Colonic mucosa (tissue), 4 donors: ENCODE measurements at places on chromosomes 1 and 21.

GRCh38 chr1:155120253-155120652 lies 7.4 kb upstream of the EFNA1 start:
- DNase-seq: no peak

DNA sequence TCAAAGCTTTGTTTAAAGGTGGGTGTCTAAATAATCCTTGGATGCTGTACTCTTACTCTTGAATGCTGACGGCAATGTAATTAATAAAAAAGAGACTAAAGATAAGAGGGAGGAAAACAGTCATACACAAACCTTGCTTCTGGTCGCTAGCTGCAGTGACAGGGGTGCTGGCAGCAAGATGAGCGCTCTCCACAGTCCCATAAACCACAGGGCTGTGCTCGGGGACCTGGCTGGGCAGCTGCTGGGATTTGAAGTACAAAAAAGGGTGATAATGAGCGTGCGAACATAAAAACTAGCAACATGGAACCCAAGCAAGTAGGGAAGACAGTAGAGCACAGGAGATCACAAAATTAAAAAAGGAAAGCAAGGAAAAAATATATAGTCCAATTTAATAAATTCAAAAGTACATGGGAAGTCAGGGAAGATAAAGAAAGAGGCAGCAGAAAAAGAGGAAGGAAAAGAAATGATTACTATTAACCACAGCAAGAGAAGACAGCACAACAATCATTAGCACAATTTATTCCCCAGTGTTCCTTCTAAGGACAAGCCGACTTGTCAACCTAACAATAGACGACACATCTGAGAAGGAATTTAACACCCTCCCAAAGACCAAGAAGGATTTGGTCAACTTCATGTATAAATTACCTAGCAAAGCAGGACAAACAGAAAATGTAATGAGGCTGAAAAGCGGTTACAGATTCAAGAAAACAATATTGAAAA lies 162.9 kb upstream of the HP1BP3 start:
- no peak for DNase-seq

GRCh38 chr1:100073531-100073930 lies 59.2 kb downstream of the SASS6 start:
- DNase-seq: no peak

GRCh38 chr1:58405660-58406059 lies 140.9 kb downstream of the OMA1 start:
- DNase-seq: no peak

- no peak for DNase-seq
Observed at GRCh38 chr1:206430031-206430983, 40.0 kb upstream of the IKBKE start.

- DNase-seq: no peak
Observed at GRCh38 chr1:233386336-233386735, 58.8 kb downstream of the MAP3K21 start.

DNA sequence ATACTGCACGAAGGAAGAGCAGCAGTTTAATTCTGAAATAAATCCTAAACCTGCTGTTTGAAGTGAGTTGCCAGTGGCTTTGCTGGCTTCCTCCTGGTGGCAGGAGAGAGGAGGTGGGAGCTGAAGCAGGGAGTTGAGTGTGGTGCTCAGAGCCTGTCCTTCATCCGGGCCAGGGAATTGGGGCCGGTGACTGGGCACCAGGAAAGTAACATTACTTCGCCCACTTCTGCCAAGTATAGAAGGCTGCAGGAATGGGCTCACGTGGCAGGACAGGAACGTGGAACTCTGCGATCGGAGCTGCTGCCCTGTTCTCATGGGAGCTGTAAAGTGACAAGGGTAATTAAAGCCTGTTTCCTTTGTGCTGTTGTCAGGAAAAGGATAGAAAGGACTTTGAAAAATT lies 8.7 kb downstream of the TOR3A start:
- no peak for DNase-seq

- peak; percentile 63 for DNase-seq
Observed at GRCh38 chr1:1573843-1574720, 581 bp downstream of the SSU72 start.

DNA sequence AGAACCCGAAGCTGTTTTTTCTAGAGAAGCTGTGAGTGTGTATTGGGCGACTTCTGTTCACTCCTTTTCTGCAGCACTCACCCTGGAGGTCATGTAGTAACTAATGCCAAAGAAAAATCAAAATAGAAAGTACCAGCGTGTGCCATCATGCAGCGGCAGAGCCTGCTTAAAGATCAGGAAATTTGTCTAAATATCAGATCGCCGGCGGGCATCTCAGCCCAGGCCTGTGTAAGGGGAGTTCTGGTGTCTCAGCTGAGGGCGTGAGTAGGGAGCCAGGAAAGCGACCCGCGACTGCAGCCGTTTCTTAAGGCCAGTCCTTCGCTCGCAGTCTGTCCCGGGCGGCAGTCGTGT lies 768 bp downstream of the EDARADD start:
- no peak for DNase-seq

DNA sequence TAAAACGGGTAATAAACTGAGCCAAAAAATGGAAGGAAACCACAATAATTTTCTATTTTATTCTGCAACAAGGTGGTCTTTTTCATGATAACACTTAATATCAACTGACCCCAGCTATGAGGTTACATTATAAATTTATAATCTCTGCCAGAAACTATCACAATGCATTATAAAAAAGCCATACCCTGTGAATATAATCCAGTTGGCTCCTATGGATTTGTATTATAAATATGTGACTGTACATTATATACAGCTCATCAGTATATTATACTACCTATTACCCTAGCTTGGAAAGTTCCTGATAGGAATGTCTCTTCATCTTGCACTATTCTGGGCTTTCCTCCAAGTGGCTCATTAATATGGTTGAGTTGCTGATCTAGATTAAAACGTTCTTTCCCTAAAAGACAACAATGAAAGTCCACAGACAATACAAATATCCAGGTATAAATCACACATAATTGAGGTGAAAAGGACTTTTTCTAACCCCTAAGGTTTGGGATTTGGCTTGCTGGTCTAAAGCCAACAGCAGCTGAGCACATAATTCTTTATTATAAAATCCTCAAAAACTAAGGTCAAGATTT lies 487.7 kb downstream of the TTLL7 start:
- no peak for DNase-seq

DNA sequence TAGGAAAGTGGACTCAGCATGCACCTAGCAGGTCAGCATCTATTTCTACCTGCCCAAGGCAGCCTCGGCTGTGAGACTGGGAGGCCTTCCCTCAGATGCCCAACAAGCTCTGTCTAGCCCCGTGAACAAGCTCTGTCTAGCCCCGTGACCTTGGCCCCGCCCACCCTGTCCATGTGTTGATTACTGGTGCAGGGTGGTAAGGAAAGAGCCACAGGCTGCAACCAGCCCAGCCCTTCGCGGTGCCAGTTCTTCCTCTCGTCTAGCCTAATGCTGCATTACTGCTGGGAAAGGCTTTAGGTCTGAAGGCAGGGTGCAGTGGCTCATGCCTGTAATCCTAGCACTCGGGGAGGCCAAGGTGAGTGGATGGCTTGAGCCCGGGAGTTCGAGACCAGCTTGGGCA lies 2.2 kb downstream of the GPR153 start:
- peak; percentile 68 for DNase-seq

DNA sequence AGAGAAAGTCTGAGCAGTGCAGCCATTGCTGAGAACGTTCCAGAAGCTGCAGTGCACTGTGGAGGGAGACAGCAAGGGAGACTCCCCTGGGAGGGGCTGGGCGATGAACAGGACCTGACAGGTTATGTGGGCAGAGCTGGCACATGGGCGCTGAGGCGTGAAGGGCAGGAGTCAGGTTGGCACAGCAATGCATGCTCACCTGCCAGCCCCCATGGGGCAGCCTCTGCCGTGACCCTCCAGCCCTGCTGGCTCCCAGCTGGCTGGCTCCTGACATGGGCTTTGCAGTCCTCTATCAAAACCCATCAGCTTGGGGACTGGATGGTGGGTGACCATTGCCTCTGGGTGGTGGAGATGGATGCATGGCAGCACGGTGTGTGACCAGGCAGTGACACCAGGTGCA lies 300.3 kb downstream of the CAMTA1 start:
- DNase-seq: no peak

- DNase-seq: peak; percentile 85
Observed at GRCh38 chr1:149936992-149937705, 470 bp upstream of the MTMR11 start.

DNA sequence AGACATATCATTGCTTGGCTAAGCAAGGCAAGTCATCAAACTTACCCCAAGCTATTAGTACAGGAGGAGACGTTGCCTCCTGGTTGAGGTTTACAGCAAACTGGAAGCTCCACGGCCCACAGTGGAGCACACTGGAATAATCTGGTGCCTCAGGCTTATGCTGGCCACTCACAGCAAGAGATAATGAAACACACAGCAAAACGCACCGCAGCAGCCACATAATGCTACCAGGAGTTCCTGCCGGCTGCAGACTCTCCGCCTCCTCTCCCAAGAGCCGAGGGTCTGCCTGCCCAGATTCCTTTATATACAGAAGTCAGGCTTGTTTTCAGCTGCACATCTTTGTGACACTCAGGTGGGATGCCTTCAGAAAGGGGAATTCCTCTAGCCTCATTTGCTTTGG lies 306 bp downstream of the ZP4 start:
- no peak for DNase-seq

DNA sequence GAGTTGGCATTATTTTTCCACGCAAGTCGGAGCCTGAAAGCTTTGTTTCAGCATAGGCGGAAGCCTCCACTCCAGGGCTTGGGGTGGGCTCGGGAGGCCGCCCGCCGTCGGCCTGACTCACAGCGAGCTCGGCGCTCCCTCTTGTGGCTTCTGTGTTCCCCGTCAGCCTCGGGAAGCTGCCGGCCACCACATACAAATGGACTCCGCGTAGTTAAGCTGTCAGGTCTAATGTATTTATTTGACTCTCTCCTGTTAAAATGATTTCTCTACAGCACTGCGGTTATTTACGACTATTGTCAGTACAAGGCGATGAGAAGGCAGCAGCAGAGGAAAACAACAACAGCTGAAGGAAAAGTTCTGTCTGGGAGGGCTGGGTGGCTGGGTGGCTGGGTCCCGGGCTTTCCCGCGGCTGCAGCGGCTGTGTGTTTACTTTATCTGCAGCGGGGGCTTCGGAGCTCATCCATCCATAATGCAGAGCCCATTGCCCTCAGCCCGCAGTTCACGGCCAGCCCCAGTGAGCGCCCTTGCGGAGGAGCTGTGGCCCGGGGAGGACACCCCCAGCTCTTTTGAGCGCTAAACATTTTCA lies 375.7 kb upstream of the CAMK1G start:
- peak; percentile 47 for DNase-seq

DNA sequence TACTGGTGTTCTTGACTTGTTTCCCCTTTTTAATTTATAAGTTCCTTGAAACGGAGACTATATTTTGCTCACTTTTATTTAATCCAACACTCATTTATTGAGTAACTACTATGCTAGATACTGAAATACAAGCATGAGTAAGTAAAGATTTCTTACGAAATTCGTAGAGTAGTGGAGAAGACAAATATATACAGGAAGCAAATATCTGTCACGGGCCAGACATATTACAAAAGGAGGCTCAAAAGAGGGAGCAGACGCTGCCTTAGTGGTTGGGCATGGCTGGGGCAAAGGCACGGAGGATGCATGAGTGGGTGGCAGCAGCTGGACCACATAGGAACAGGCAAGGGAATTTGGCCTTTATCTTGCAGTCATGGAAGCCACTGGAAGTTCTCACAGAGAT lies 6.8 kb downstream of the NCF2 start:
- no peak for DNase-seq

- DNase-seq: peak; percentile 44
Observed at GRCh38 chr21:32921632-32922230, 104.0 kb upstream of the OLIG2 start.

GRCh38 chr1:21262293-21263051 lies 27.8 kb downstream of the ECE1 start:
- DNase-seq: peak; percentile 35

- no peak for DNase-seq
Observed at GRCh38 chr1:58818976-58819375, 35.1 kb upstream of the JUN start.

DNA sequence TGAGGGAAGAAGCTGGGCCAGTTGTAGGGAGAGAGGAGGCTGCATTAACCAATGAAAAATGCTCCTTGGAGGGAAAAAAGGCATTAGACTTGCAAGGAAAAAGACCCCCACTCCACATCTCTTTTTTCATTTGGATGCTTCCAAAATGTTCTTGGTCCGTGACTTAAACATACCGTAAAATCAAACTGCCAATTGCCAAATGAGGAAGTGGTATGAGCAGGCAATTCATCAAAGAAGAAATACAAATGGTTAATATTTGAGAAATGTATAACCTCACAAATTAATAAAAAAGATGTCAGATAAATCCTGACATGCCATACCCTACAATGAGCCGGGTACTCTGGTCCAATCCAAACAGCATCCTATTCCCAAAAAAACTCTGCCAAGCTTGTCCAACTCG lies 30.6 kb downstream of the KANK4 start:
- DNase-seq: no peak

- no peak for DNase-seq
Observed at GRCh38 chr21:42373196-42373907, 7.0 kb upstream of the TFF1 start.
